ENCODE measurements at places on chromosomes 12 and 14.

DNA sequence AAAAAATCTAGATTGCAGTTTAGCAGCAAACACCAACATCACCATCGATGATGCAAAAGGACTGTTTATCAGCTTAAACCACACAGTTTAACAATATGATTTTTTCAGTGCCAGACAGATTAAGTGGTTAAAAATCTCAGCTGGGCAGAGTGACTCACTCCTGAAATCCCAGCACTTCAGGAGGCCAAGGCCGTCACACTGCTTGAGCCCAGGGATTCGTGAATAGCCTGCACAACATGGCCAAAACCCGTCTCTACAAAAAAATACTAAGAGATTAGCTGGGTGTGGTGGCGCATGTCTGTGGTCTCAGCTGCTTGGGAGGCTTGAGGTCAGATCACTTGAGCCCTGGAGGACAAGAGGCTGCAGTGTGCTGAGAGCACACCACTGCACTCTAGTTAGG lies 8.9 kb downstream of the RSRC2 start:
- peak; percentile 99 for DNase-seq

GRCh38 chr14:45060551-45060950 lies 23.4 kb upstream of the PRPF39 start:
- no peak for DNase-seq

GRCh38 chr14:92703516-92703915 lies 44.9 kb downstream of the LGMN start:
- no peak for DNase-seq

GRCh38 chr12:64004641-64005040 lies 160.1 kb downstream of the SRGAP1 start:
- no peak for DNase-seq

DNA sequence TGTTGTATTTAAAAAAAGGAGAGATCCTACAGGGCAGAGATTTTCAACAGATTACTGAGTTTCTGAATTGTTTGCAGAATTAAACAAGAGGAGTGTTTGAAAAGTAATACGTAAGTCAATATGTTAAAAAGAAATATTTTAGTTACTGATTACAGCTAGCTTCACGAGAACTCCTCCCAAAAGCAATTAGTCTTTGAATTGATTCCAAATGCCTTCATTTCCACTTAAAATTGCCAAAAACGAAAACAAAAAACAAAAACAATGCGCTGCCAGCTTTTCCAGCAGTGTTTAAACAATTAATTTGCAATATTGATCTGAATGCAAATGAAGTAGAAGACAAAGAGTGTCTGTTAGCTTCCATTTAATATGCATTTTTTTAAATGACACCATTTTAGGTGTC lies 310.0 kb downstream of the IPO8 start:
- no peak for DNase-seq

DNA sequence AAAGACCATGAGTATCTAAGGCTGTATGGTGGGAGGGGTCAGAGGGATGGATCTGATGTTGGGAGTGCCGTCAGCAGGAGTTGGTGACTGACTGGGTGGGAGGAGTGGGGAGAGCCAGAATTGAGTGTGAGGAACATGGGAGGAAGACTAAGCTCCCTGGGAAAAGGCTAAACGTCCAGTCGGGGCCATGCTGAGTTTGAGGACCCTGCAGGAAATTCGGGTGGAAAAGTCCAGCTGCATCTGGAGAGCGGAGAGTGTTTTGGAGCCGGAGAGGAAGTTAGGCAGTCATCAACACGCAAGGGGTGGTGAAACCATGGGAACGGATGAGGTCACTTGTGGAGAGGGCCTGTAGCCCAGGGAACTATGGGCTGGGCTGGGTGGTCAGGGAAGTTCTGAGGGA lies 60.9 kb downstream of the ELK3 start:
- peak; percentile 86 for DNase-seq

DNA sequence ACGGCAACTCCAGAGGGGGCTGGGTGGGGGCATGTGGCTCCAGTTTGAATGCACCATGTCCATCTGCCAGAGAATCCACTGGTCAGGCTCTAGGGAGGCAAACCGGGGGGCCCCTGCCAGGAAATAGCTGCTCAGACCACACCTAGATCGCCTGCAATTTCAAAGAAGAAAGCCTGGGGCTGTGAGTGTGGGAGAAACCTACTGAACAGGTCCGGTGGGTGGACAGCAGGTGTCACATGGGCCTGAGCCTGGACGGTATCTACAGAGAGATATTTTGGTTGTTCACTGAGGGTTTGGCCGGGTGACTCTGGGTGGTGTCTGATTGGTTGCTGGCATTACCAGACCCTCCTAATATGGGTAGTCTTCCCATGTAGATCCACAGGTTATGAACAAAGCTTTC lies 32.0 kb downstream of the DAO start:
- DNase-seq, result no peak

GRCh38 chr12:26524862-26525465 lies 308.0 kb downstream of the ITPR2 start:
- DNase-seq, result peak; percentile 38

GRCh38 chr12:1638203-1638602 lies 9.2 kb downstream of the WNT5B start:
- no peak for DNase-seq

DNA sequence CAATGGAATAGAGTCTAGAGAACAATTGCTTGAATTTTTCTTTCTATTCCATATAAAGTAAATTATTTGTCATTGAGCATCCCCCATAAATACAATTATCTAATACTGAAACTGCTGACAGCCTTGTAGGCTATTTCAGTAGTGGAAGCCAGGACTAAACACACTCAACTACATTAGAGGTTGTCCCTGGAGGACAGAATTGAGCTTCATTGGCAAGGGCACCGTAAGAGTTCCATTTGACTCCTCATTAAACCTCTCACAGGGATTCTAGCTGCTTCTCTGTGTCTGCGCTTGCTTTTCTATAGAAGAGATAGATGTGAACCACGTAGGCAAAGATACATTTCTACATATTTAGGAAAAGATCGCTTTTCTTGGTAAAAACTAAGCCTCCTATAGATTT lies 3.5 kb upstream of the PTPRO start:
- no peak for DNase-seq

DNA sequence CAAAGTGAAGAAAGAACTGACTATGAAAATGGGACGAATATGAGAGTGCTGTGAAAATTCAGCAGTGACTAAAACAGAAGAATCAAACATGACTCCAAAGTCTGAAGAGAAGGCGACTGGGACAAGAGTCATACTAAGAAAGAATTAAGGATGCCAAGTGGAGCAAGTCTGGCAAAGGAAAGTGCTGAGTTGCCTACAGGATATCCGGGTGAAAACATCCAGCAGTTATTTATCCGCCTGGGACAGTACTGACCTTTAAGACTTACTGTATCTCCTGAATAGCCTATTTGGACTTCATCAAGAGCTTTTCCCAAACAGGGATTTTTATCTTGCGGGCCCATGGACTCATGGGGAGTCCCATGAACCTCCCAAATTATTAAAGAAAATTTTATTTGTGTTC lies 41.1 kb downstream of the KICS2 start:
- peak; percentile 70 for DNase-seq

GRCh38 chr12:65327207-65328076 lies 49.0 kb downstream of the MSRB3 start:
- DNase-seq, result peak; percentile 89

DNA sequence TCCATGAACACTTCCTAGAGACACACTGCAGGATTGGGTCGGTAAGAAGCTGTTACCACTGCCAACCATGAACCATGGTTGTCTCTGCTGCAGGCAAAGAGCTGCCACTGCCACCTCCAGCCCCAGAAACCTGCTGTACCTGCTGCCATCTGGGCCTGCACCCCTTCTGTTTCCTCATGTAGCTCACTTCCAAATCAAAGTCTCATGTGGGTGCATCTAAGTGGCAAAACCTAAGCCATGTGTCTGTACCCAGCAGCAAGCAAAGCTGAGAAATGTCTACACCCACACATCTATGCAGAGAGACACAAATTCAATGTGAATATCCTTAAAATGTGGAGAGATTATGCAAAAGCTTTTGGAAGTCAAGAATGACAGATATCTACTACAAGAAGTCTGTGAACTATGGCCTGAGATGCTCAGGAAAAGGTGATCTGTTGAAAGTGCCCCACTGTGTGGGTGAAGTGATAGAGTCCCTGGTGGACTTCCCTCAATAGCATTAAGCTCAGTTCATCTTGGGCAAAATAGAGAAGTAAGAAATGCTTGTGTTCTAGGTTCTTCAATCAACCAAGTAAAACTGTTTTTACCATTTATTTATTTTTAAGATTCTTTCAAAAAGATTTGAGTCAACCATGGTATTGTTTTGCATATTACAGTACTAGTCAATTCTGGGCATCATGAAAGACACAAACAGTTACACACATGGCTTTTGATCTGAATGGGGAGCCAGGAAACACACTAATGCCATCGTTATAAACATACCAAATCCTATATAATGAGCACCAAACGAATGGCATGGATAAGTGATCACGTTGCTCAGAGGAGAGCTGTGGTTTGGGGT lies 64.4 kb downstream of the FOS start:
- DNase-seq, result no peak

- DNase-seq, result peak; percentile 31
Measured at GRCh38 chr12:53677016-53677799, 1.3 kb upstream of the ATP5MC2 start.

DNA sequence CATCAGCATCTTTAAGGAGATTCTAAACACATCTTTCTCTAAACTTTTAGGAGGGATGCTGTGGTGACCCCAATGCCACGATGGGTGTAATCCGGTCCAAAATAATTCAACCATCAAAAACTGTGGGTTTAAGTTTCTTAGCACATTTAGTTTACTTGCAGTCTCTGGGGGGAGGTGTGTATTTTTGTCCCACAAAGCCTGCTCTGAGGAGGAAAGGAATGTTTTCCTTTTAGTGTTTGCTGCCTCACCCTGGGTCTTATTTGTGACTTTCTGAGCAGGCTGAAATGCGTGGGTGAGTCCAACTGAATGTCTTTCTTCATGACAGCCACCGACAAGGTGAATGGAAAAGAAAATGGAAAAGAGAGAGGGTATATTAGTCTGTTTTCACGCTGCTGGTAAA lies 1324.7 kb downstream of the AACS start:
- no peak for DNase-seq

- no peak for DNase-seq
Measured at GRCh38 chr12:63894132-63894531, 49.6 kb downstream of the SRGAP1 start.

- peak; percentile 9 for DNase-seq
Measured at GRCh38 chr14:105255021-105255507, 6.7 kb downstream of the BTBD6 start.

DNA sequence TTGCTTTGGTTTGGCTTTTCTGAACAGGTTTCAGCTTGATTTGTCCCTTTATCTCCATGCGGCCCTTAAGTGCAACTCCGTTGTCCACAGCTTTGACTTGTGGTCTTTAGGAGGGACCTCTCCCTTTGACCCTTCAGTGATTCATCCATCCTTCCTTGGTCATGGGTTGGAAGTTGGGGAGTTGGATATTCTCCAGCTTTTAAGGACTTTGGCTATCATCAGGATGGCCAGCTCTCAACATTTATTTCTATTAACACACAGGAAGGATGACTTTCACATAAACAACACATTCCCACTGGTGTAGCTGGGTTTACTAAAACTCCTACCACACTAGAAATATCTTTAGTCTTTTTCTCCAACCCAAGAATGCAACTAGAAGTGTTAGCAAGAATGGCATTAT lies 50.9 kb upstream of the E2F7 start:
- DNase-seq, result peak; percentile 40

DNA sequence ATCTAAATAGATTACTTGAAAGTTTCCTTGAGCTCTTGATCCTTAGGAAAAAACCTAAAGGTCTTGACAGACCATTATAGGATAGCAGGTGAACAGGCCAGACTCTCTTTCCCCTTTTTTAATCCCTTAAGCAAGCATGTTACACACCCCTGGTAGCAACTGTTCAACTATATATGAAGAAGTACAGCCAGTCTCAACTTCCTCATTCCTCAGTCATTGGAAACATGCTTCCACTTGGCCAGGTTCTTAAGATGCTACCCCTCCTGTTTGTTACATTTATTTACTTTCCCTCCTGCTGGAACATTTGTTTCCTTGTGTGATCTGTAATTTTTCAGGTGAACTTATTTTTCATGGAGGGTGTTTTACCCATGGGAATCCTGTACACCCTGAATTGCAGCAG lies 124.1 kb downstream of the ARMH4 start:
- no peak for DNase-seq

- no peak for DNase-seq
Measured at GRCh38 chr14:22070119-22070982, 396.7 kb upstream of the OR4E1 start.

GRCh38 chr14:79705126-79705894 lies 506.0 kb downstream of the DIO2 start:
- DNase-seq, result no peak

GRCh38 chr12:49556391-49557186 lies 11.4 kb downstream of the MCRS1 start:
- DNase-seq, result no peak

- no peak for DNase-seq
Measured at GRCh38 chr14:46985529-46986380, 334.2 kb upstream of the RPL10L start.

- DNase-seq, result no peak
Measured at GRCh38 chr14:72401632-72402376, 469.6 kb downstream of the RGS6 start.

GRCh38 chr12:132754160-132754932 lies 7.3 kb downstream of the ANKLE2 start:
- DNase-seq, result no peak

- DNase-seq, result no peak
Measured at GRCh38 chr12:106757623-106758348, 16.7 kb upstream of the RIC8B start.

- no peak for DNase-seq
Measured at GRCh38 chr12:43310596-43310995, 241.4 kb downstream of the ADAMTS20 start.

DNA sequence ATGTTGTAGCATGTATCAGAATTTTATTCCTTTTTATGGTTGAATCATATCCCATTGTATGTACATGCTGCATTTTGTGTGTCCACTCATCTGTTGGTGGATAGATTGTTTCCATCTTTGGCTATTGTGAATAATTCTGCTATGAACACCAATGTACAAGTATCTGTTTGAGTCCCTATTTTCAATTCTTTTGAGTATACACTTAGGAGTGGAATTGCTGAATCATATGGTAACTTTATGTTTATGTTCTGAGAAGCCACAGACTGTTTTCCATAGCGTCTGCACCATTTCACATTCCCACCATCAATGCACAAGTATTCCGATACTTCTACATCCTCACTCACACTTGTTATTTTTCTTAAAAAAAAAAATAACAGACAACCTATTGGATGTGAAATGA lies 91.5 kb downstream of the ARF6 start:
- no peak for DNase-seq

DNA sequence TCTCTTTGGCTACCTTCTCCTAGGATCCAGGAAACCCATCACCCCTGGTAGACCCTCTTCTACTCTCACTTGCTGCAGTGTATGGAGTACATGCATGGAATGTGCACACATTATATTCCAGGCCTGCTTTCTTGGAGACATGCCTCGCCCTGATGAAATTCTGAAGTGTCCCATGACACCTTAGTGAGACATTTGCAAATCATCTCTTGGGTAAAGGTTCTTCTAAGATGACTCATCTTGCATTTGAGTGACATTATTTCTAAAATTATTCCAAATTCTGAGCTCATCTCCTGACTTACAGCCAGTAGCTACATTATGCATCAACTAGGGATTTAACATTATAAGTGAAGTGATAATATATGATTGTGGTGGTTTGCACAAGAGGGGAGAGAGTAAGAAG lies 49.8 kb downstream of the SDR9C7 start:
- DNase-seq, result peak; percentile 25
